ENCODE measurements at places on chromosomes 5 and 9. TPM values are rescaled to one million over a fixed set of nuclear protein-coding genes. Genes with fewer than 3 reads are reported as not detected.

Gene TMEM171
- total RNA-seq, result not detected

Gene SLC45A2
- not detected for total RNA-seq

Gene LECT2
- total RNA-seq, result not detected

Gene GPR150
- total RNA-seq, result not detected

Gene KDM3B
- 36.3 TPM for total RNA-seq

Gene UBE2B
- total RNA-seq, result 258 TPM

Gene LRRC70
- 1.0 TPM for total RNA-seq

Gene KIAA0825
- 2.2 TPM for total RNA-seq

Gene PCDHB4
- total RNA-seq, result 1.5 TPM

Gene SLC9A3
- total RNA-seq, result 1.1 TPM

Gene PCDHB1
- not detected for total RNA-seq

Gene LMNB1
- 3.7 TPM for total RNA-seq

Gene GFPT2
- 15.3 TPM for total RNA-seq

Gene PHF24
- total RNA-seq, result 0.22 TPM

Gene SLC12A7
- 179 TPM for total RNA-seq

Gene AOPEP
- total RNA-seq, result 180 TPM

Gene MYMK
- total RNA-seq, result not detected

Gene ENTPD8
- total RNA-seq, result not detected

Gene EIF4E1B
- total RNA-seq, result not detected

Gene SLC6A18
- total RNA-seq, result not detected

Gene RANBP17
- total RNA-seq, result 2.7 TPM

Gene TLX3
- total RNA-seq, result not detected

Gene AIF1L
- total RNA-seq, result 22.2 TPM

Gene GABRB2
- total RNA-seq, result 0.05 TPM

Gene CATSPER3
- total RNA-seq, result 1.1 TPM

Gene CLINT1
- 56.5 TPM for total RNA-seq

Gene LEAP2
- 1.1 TPM for total RNA-seq

Gene CTXN3
- total RNA-seq, result not detected

Gene C9
- not detected for total RNA-seq

Gene CRB2
- total RNA-seq, result 0.08 TPM

Gene OR1J2
- not detected for total RNA-seq

Gene GRIN3A
- total RNA-seq, result 0.92 TPM

Gene RFX3
- 3.7 TPM for total RNA-seq

Gene GRIN1
- not detected for total RNA-seq

Gene PCDHGC5
- total RNA-seq, result 2.4 TPM

Gene GRAMD2B
- total RNA-seq, result 29.3 TPM

Gene OGN
- 9.3 TPM for total RNA-seq

Gene FOXD4L3
- total RNA-seq, result not detected

Gene LAMC3
- 0.22 TPM for total RNA-seq

Gene DIRAS2
- not detected for total RNA-seq

Gene PCDHGA7
- 7.2 TPM for total RNA-seq

Gene CDH6
- total RNA-seq, result 3.3 TPM

Gene PIP5KL1
- not detected for total RNA-seq

Gene CDX1
- not detected for total RNA-seq

Gene SLCO6A1
- total RNA-seq, result not detected

Gene PPP3R2
- total RNA-seq, result not detected

Gene RBM18
- 38.5 TPM for total RNA-seq

Gene SPOUT1
- 17.4 TPM for total RNA-seq

Gene TMEM252
- total RNA-seq, result not detected

All from Right ventricle myocardium inferior (tissue), 1 donor.